ENCODE measurements at places on chromosomes 16 and 17. TPM values are rescaled to one million over a fixed set of nuclear protein-coding genes. Genes with fewer than 3 reads are reported as not detected.

MAP3K3 gene
- 32.6 TPM for polyA plus RNA-seq

DNA sequence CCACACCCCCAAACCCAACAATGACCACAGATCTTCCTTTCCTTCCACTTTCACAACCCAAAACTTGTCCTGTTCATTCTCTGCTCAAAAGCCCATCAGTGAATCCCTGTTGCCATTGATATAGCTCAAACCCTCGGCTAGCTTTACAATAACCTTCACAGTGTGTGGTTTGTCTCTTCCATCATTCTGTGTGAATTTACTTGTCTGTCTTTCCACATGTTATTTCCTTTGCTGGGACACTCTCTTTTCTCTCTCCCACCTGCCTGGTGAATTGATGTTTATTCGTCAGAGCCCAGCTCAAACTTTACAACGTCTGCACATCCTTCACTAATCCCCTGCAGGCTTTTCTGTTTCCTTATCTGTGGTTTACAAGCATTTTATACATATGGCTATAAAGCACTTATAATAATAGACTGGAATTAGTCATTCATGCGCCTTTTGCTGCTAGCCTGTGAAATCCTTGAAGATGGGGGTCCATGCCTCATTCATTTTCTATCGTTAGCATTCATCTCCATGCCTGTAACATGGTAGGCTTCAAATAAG is 114.4 kb downstream of the CDH13 start:
- no peak for DNase-seq

DNA sequence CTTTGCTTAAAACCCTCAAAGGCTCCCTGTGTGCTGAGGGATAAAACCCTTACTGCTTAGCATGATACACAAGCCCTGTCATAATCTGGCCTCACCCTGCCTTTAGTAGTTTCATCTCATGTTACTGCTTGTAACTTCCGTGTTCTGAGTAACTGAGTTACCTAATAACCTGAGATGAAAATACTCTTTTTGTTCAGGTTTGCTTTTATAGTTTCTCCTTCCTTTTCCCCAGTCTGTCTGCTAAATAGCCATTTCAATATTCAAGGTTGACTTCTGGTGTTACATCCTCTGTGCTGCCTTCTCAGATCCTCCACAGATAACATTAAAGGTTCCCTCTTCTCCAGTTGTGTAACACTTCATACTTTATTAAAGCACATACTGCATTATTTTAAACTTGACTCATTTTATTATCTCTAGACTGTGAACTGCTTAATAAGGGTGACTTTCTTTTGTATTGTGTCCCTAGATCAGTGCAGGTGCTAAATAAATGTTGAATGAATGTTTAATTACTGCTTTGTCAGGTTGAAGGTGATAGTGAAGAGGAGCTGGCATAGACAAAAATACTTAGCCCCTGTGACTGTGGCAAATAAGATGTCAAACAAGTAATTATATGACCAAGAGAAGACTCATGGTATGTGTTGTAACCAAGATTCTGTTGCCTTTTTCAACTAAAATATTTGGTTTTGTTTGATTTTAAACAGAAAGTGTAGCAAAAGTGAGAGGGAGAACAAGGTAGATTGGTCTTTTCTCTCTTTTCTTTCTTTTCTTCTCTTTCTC is 47.8 kb downstream of the NFAT5 start:
- DNase-seq = no peak

WFDC1 gene
- 1.6 TPM for polyA plus RNA-seq

TBX21 gene
- 0.14 TPM for polyA plus RNA-seq

DNA sequence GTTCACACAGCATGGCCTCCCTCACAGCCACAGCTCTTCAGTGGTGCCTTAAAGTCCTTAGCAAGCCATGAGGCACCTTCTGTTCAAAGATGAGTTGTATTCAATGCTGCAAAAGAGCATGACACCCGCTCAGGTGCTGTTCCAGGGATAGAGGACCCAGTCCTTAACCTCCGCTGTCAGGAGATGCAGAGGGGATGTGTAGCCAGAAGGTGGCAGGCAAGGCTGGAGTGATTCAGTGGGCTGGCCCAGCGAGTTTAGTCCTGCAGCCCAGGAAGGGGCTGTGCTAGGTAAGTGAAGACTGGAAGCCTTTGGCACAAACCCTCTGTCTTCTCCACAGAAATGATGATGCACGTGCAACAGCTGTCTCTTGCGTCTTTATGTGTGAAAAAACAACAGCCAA is 25.0 kb upstream of the ADAM11 start:
- DNase-seq = no peak

DNA sequence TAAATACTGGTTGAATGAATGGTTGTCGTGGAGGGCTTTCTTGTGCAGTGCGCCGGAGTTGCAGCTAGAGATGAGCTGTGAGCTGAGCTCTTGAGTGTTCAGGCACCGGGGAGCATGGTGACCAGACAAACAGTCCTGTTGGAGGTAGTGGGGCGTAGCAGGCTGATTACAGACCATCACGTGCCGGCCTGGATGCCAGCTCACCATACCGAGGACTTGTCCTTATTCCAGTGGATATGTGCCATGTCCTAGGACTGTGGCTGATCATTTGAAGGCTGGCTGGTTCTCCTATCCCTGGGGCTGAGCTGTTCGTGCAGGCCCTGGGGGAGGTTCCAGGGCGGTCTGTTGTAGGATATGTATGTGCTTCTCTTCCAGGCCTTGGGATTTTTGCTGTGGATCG is 60.0 kb downstream of the ABCC1 start:
- DNase-seq = no peak

- DNase-seq = no peak
These were observed 13.5 kb upstream of the CALB2 start for GRCh38 chr16:71345031-71345430.

GRCh38 chr17:49932901-49933300 is 36.1 kb upstream of the DLX4 start:
- no peak for DNase-seq

NEUROD2 gene
- not detected for polyA plus RNA-seq

DNA sequence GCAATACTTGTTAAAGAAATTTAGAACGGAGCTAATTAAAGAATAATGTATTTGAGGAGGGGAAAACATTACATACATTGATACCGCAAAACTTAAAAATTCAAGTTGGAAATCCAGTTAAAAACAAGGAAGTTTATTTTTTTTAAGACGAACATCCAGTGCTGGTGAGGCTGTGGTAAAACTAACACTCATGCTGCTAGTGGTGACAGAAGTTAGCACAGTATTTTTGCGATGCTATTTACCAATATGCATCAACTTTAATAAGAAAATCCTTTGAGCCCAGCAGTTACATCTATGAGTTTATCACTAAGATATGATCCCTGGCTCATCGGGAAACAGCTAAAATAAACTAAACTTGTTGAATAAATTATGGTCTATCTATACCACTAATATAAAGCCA is 31.7 kb downstream of the GSPT1 start:
- DNase-seq = no peak
